ENCODE measurements at places on chromosomes 6 and 20.

DNA sequence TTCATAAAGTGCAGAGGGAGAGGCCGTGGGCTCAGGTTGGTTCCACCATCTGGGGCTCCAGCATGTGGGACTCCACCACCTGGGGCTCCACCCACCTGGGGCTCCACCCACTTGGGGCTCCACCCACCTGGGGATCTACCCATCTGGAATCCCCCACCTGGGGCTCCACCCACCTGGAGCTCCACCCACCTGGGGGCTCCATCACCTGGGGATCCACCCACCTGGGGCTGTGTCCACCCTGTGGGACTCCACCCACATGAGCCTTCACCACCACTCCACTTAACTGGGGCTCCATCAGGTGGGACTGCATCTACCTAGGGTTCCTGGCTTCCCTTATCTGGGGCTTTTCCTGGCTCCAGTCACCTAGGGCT, 226.0 kb upstream of the CDYL start:
- no peak for DNase-seq

DNA sequence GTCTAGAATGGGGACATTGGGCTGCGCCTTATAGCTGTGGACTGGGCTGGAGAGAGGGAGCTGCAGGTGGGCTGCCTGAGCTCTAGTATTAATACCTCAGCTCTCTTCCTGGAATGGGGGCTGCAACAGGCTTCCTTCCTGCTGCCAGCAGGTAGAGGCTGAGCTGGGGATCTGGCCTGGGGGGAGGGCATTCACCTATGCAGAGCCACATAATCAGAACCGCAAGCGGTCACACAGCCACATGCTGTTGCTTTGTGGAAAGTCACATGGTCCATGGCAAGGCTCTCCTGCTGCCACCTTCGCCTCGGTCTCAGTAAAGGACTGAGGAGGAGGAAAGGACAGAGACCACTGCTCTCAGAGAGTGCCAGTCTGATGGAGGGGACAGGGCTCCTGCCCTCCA, 35.7 kb downstream of the ITPR3 start:
- DNase-seq, result no peak

GRCh38 chr6:131931063-131931750, 20.0 kb downstream of the CCN2 start:
- DNase-seq, result no peak

- DNase-seq, result no peak
Observed at GRCh38 chr6:28737750-28738395, 185.9 kb downstream of the TRIM27 start.

GRCh38 chr6:142015011-142015410, 117.7 kb upstream of the GJE1 start:
- DNase-seq, result no peak

GRCh38 chr6:166747644-166748595, 120.9 kb upstream of the RPS6KA2 start:
- no peak for DNase-seq

GRCh38 chr6:11586536-11586935, 49.0 kb downstream of the TMEM170B start:
- no peak for DNase-seq

DNA sequence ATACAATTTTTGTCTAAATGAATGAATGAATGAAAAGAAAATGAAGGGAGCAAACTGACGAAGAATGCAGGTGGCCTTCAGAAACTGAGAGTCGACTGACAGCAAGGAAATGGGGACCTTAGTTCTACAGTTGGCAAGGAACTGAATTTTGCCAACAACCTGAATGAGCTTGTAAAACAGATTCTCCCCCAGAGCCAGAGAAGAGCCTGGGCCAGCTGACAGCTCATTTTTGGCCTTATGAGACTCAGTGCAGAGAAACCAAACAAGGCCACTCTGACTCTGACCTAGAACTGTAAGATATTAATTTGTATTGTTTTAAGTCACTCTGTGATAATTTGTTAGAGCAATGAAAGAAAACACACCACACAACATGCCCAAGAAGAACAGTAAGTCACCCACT, 21.8 kb downstream of the MAN1A1 start:
- no peak for DNase-seq

GRCh38 chr6:158174514-158174913, 6.4 kb downstream of the GTF2H5 start:
- DNase-seq, result no peak

GRCh38 chr6:169960886-169961611, 209.6 kb downstream of the ERMARD start:
- no peak for DNase-seq

GRCh38 chr6:16999491-17000436, 102.1 kb upstream of the STMND1 start:
- DNase-seq, result no peak

GRCh38 chr20:62656919-62657588, 14.8 kb downstream of the SLCO4A1 start:
- no peak for DNase-seq

DNA sequence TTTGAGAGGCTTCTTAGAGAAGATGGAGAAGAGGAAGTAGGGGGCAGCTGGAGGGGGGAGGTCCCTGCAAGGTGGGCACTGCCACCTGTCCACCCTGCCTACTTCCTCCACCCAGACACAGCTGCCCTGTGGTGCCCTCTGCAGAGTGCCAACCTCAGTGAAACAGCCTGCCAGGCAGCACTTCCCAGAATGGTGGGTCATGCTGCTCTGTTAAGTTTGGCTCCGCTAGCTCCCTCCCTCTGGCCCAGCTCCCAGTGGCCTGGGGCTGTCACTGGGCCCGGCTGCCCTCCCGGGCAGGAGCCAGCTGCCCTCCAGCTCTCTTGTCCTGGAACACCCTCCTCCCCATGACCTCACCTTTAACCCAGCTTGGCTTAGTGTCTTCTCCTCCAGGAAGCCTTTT, 5.1 kb upstream of the EPB41L1 start:
- no peak for DNase-seq

DNA sequence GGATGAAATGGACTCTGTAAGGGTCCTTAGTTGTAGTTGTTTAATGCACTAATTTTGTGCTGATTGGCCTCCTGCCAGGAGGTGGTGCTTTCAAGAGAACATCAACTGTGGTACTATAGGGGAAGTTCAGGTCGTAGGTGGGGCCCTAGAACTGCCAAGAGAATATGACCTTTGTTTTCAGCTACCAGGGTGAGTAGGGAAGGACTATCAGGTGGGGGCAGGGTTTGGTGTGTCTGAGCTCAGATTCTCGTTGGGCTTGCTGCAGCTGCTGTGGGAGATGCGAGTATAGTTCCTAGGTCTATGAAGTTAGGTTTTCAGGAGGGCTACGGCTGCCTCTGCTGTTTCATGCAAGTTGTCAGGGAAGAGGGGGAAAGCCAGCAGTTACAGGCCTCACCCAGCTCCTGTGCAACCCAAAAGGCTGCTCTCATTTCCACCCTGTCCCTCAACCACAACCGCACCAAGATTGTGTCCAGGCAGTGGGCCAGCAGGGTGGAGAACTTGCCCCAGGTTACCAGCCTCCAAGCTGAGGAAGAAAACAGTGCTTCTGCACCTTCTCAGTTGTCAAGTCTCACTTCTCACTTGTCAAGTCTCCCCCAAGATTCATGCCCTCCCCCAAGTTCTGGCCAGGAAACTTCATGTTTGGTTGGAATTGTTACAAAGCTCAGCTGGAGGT, 626.5 kb upstream of the MAP3K7 start:
- DNase-seq, result no peak

- no peak for DNase-seq
Observed at GRCh38 chr6:136440203-136440602, 110.0 kb downstream of the MAP7 start.

- no peak for DNase-seq
Observed at GRCh38 chr20:39651645-39652325, 689.6 kb downstream of the DHX35 start.

DNA sequence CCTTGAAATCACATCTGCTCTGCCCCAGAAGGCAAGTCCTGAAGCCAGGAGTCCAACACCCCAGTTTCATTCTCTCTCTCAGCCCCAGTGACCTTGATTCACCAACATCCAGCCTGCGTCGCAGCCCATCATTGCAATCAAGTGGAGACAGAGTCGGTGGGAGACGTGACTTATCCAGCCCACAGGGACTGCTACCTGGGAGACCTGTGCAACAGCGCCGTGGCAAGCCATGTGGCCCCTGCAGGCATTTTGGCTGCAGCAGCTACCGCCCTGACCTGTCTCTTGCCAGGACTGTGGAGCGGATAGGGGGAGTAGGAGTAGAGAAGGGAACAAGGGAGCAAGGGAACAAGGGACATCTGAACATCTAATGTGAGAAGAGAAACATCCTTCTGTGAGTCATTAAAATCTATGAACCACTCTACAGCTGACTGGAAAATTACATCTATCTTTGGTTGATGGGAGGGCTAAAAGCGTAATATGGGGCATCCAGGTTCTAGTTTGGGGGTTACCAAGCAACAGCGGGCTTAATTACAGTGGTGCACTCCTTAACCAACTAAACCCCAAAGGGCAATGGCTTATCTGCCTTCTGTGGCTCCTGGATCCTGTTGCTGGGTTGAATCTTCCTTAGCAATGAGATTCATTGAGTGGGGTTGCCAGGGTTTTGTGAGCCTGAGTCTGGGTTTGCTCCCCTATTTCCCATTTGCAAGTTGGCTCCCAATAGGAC, 2.5 kb downstream of the LY6G6D start:
- no peak for DNase-seq

DNA sequence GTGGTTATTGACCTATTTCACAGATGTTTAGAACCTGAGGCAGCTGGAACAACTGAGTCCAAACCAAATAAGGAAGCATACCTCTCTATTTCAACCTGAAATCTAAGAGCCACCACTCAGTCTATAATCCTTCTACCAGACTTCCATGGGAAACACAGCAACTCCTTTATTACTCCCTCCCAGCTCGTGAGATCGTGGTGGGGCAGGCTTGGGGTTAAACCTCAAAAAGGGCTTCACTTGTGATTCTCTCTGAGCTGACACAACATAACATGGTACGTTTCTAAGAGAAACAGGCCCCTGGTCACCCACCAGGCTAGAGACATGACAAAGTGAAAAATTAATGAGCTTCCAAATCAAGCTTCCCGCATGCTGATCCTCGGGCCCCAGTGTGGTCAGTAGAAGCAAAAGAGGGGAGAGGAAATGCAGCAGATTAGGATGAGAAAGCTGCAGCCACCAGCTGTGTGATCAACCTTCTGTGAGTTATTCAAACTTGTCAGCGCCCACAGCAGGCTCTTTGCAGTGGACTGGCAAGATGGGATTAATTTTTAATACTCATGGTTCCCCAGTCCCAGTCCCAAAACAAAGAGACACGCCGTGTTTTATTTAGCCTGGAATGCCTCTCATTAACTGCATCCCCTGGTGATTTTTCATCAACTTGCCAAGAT, 9.3 kb downstream of the PKHD1 start:
- no peak for DNase-seq

- DNase-seq, result no peak
Observed at GRCh38 chr6:140319209-140319608, 944.8 kb upstream of the CITED2 start.
